ENCODE measurements at places on chromosomes 3 and 15.

DNA sequence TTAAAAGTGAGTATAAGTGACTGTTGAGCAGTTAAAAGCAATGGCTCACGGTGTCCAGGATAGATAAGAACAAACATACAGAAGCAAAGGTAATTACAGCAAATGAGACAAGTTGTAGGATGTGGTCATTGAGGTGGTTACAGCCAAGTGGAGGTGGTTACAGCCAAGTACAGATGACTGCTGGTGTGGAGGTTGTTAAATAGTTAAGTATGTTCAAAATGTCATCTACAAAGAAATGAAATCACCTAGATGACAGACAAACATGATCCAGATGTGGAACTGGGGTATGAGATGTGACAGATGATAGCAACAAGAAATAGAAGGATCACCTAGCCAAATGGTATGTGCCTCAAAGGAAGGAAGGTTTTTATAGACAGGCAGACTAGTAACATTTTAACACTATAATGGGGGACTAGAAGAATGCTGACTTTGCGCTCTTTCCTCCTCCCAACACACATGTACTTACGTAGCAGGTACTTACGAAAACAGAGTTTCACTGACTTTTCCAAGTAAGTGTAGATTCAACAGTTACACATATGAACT, 6.8 kb upstream of the ANKRD28 start:
- no peak for DNase-seq

- peak; percentile 33 for DNase-seq
These were observed 416 bp downstream of the PBRM1 start for GRCh38 chr3:52685285-52685708.

DNA sequence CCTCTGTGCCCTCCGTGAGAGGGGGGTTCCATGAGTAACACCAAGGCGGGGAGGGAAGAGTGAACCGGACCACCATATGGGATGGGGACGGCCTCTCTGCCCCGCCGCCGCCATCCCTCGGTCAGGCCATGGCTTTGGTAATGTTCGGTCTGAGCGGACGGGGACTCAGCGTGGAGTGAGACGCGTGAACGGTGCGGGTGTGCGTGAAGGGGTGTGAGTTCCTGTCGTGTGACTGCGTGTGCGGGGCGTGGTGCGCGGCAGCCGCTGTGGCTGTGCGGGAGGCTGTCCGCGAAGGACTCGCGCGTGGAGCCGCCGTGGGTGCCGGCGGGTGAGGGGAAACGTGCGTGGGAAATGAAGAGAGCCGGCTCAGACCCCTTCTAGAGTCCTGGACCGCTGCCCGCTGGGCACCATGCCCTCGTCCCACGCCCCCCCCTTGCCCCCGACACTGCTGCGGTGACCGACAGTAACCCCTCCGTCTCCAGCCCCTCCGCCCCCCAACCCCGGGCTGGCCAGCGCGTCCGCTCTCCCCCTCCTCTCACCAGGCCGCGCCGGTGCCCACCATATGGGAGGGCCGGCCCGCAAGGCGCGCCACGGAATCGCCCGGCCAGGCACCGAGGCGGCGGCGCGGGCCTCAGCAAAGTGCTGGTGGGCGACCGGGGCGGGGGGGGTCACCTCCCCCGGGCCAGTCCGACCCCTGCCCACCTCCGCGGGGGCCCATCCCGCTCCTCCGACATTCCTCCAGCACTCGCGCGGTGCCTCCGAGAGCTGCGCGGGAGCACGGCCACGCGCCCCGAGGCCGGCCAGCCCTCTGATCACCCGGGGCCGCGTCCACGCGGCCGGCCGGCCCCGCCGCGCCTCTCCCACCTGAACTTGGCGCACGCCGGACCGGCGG, 589 bp downstream of the KLF15 start:
- no peak for DNase-seq

GRCh38 chr3:177525987-177526712, 328.9 kb upstream of the TBL1XR1 start:
- no peak for DNase-seq

DNA sequence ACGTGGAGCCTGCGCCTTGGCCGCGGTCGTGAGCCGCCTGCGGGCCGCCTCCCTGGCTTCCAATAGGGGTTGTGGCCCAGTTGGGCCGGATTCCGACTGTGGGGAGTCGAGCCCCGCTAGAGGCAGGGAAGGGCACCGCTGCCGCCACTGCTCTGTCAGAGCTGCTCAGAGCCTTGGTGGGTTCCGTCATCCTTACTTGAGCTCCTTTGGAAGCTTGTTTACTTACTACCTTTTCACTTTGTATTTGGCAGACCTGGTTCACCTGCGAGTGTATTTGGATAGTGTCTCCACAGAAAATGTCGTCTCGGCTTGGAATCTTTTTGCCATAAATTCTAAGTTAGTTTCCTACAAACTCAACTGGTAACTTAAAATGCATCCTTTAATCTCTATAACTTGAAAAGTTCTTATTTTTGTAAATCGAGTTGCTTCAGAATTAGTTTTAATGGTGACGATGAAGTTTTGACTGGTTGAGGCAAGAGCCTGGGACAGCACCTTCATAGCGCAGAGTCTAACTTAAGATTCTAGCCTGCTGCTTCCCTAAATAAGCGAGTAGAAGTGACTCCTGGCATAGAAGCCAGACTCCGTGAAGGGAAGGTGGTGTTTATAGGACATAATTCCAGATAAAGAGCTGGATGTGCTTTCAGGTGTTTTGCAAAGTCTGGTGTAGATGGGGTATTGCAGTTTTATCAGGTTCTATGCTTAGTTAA, 800 bp downstream of the DAG1 start:
- peak; percentile 30 for DNase-seq

DNA sequence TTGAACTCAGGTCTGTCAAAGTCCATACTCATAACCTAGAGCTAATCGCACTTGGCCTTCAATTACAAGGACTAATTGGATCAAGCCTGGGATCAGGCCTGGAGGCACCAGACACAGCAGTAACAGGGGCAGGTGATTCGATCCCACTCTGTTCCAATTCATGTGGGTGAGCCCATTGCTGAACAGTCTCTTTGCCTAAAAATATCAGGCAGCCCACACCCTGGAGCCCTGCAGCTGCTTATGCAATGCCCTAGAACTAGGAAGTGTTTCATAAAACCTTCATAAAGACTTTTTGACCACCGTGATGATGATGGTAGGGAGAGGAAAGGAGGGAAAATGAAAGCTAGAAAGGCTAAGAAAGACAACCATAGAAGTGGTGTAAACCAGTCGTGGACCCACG, 47.8 kb upstream of the NEO1 start:
- DNase-seq, result no peak

DNA sequence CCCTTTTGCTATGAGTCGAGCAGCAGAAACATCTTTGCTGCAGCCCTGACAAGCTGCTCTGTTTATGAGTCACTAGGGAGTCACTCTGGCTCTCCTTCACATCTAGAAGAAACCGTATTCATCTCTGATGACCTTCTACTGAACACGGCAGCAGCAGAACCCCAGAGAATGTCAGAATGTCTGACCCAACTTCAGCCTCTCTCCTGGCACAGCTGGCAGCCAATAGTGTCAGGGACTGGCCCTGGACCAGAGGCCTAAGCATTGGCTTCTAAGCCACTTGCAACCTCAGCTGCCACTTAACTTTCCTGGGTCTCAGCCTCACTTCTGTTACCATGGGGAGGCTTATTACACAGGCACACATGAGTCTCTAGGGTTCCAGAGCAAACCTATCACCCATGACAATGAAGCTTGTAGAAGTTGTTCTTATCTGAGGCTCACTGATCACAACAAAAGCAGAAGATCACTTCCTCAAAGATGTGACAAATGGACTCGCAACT, 184.1 kb upstream of the TLE3 start:
- no peak for DNase-seq

DNA sequence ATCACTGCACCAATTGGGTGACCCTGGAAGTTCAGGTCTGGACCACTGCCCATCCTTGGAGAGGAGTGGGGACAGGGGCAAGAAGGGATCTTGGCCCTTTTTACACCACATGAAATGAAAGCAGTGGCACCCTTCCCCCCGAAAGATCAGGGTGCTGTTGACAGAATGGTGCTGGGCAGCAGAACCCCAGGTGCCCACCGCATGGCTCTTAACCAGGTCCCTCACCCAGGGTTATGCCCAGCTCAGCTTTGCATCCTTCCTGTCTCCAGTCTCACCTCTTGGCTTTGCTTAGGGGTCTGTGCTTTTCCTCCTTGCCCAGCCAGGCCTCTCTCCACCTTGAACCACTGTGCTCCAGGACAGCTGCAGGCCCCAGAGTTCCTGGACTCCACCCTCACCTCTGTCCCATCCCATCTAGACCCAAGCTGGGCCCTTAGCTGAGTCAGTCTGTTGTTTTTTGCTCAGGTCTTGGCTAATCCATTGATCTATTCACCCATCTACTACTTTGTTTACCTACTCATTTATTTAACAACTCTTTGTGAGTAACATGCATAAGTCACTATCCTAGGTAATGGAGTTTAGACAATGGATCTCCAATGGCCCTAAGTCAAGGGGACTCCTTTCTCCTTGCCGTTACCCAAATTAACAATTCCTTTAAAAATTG, 77.1 kb upstream of the PRR23E start:
- DNase-seq, result no peak

DNA sequence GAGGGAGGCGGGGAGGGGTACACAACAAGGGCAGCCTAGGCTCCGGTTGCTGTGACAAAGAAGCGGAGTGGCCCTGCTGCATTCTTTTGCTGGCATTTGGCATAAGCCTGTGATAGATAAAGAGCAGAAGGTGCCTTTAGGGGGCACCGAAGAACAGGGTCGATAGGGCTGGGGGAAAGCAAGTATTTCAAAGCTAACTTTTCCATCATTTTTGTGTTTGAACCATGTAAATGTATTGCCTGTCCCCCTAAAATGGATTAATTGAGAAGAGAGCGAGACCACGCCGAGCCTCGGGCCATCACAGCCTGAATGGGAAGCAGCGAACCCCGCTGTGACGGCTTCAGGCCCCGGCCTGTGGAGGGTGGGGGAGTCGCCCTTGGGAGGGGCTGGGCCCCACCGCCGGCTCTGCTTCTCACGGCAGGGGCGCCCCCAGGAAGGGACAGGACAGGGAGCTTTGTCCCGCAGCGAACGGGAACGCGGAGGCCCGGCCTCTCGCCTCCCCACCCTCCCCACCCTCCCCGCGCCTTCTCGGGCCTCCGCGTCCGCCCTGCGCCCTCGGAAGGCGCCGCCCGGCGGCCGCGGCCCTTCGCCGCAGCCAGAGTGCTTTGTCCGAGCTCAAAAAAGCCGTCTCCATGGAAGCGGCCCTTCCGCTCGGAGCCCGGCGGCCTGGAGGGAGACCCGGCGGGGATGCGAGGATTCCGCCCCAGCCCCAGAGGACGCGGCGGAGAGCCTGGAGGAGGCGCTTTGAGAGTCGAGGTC, 32.4 kb upstream of the ALDH1L1 start:
- peak; percentile 23 for DNase-seq

All from Kasumi-1 (cell line).